D721Med (cell line): ENCODE measurements at places on chromosomes 2 and 18.
A peak's percentile ranks its signal among the peaks of the same experiment; 100 is the strongest.

- DNase-seq = no peak
Observed at GRCh38 chr18:50560681-50561629, 1.1 kb downstream of the MAPK4 start.

- DNase-seq = peak; percentile 68
Observed at GRCh38 chr2:119476301-119477112, 44.9 kb downstream of the TMEM37 start.

DNA sequence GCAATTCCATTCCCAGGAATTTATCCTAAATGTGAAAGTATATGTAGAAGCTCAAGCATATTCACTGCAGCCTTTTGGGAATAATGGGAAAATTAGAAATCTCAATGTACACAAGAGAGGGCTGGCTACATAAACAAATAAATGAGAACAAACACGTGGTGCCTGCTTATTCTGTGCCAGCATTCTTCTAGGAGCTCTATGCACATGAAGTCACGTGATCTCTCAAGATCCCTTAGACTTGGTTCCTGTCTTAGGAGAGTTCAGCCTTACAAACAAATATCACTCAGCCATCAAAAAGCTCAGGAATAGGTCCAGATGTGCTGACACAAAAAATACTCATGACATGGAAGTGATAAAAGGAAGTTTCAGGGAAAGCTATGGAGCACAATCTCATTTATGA is 92.9 kb upstream of the SP3 start:
- DNase-seq = no peak

GRCh38 chr2:108920686-108921085 is 68.3 kb downstream of the EDAR start:
- DNase-seq = no peak

DNA sequence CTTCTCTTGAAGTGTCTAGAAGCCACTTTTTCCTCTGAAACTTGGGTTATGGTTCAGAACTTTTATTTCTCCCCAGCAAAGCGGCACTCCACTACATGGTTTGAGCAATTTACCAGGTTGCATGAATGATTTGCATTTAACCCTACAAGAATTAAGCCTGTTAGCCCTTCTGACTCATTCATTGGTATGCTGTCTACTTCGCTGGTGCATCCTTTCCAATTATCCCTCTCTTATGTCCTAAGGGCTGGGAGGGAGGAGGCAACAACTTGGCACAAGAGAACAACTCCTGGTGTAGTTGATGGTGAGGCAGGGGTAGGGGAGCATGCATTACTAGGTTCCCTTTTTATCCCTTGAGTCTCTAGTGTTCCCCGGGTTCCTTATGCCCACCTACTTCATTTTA is 293.4 kb upstream of the MEX3C start:
- no peak for DNase-seq

DNA sequence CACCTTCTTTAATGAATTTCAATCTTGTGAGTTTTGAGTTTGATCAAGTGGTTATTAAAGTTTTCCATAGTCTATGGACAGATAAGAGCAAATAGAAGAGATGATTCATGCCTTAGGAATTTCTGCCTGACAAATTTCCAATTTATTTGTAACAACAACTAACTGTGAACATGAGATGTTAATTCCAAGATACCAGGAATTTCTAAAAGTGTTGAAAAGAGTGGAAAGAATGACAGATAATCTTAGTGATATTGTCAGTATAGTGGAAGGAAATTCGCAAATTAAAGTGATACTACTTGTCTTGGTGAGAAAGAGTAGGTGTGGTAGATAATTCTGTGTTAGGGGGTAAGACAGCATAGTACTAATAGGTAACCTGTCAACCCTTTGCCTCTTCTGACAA is 82.4 kb downstream of the AGPS start:
- DNase-seq = no peak

GRCh38 chr18:74633652-74634352 is 36.1 kb downstream of the ZNF407 start:
- no peak for DNase-seq

DNA sequence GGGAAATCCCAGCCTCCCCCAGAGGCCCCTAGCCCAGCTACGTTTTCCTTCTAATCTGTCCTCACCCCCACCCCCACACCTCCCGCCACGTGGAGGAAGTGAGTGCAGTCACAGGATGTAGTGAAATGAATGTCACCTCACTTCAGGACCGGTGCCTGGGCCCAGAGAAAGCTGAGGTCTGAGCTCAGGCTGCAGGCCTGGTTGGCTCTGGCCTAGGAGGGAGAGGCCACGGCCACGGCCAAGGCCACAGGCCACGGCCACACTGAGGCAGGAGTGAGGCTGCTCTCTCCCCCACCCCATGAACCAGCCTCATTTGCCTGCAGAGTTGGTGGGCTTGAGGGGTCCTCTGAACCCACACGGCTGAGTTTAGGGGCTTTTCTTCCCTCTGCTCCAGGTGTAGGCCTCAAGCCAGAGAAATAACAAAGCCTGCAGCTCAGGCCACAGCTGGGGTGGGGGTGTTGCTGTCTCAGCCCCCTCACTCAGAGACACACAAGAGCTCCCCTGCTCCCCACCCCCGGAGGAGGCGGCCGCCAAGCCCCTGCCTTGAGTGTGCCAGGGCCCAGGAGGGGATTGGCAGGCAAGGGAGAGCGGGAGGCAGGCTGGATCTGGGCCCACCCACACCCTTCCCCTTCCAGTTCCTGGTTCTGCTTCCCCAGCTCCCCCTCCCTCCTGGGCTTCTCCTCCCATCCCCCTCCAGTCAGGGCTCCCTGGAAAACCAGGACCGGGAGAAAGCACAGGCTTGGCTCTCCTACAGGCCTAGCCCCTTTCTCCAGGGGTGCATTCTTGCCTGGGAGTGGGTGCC is 27.0 kb downstream of the DNMT3A start:
- no peak for DNase-seq

DNA sequence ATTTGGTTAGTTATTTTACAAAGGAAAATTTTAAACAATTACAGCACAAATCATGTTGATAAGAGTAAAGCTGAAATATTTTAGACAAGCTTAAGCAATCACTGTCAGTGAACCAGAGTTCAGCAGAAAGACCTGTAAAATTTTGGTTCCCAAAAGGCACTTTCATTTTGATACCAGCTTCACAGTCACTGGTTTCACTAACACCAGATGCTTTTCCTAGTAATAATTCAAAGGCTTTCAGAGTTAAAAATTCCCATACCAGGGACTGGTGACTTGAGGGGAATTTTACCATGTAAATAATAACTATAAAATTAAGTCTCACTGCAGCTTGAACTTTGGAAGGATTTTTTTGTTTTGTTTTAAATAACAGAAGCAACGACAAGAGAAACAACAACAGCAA is 102.3 kb upstream of the CD302 start:
- DNase-seq = no peak

DNA sequence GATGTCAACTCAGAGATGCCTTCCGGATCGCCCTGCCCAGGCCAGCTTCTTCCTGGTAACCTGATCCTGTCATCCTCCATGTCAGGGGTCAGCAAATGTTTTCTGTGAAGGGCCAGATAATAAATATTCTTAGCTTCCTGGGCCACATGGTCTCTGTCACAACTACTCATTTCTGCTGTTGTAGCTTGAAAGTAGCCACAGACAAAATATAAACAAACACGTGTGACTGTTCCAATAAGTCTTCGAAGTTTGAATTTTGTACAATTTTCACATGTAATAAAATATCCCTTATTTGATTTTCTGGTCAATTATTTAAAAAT is 35.8 kb downstream of the ANXA4 start:
- DNase-seq = no peak

DNA sequence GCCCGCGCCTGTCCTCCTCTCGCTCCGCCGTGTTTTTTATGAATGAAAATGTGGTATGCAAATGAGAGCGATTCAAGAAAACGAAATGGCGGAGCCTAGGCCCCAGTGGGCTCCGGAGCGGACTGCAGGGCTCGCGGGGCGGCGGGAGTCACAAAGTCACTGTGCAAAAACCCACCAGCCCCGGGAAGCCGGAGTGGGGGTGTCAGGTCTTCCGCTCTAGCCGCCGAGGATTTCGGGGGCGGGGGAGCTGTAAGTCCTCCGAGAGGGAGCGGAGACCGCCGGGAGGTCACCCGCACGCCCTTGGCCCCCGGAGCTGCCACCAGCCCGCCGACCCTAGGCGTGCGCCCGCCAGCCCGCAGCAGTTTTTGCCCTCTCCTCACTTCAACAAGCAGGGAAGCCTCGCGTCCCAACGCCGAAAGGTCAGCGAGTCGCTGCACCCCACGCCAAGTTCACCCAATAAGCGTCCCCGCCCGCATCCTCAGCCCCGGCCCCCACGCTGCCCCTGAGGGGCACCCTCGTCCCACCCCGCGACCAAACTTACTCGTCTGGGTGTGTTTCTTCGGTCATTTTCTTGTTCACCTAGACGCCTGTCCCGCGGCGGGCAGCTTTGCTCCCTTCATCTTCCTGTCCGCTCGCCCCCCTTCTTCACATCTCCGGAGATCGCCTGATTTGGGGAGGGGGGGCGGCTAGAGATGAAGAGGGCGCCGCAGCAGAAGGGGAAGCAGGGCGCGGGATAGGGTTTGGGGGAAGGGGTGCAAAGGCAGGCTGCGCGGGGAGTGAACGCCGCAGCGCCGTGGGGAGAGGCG is 775 bp downstream of the SPRED2 start:
- no peak for DNase-seq

GRCh38 chr2:124867247-124867646 is 842.2 kb downstream of the CNTNAP5 start:
- DNase-seq = no peak

DNA sequence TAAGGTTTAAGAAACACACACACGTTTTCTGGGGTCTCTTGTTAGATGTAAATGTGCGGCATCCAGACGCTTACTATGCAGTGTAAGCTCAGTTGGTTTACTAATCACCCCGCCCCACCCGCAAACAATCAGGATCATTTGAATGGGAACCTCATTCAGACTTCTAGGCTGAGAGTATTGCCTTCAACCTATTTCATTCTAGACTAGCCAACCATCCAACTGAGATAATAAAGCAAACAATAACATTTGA is 1.3 kb upstream of the FIGN start:
- DNase-seq = no peak

DNA sequence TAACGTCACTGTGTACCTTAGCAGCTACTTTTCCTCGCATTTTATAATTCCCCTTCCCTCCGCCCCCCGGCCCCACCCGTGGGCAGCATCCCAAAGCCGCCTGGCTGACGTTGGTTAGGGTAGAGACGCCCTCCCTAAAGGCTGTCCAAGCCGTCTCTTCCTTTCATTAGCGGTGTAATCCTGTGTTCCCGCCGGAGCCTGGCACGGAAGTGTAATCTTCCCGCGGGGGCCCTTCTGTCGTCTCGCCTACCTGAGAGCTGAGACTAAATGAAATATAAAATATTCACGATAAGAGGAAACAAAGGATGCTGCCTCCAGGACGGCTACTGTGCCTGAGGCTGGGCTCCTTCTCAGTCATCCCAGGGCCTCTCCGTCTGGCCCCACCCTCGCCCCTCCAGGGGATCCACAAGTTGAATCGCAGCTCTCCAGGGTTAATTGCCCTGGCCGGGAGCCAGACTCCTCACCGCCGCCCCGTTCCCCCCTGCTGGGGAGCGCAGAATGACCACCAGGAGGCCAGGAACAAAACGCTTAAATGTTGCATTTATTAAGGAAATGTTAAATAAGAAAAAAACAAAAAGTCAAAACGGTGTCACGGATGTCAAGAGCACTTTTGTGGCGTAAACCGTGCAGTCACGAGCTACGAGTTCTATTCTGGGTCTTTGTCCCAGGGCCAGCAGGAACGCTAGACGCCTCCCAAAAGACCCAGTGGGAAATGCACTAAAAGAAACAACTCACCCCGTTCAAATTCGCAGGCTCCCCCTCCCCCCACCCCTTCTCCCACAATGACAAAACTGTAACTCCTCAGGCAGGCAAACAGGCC is 1.5 kb downstream of the RPRM start:
- no peak for DNase-seq

DNA sequence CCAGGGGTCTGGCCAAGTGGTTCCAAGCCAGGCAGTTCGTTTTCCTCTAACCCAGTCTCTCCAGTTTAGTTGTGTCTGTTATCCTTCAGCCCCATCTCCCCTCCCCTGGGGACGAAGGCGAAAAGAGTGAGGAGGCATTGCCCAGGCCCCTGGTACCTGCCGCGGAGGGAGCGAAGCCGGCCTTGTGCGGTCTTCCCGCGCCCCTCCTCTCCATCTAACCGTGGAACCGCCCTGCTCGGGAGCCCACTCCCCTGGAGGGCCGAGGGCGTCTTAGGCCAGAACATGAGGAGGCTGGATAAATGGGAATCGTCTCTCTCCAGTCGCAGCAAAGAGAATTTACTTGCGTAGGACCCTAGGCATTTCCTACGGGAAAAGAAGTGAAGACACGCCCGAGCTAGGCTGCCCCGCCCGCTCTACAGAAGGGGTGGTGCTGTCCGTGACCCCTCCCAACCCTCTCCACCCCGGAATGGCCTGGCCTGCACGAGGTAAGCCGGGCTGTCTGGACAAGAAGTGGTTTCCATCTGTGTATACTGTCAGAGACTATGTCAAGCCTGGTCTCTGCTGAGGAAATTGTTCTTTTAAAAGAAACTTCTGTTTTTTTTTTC is 156.2 kb downstream of the MIB1 start:
- no peak for DNase-seq

- DNase-seq = no peak
Observed at GRCh38 chr2:32242331-32242730, 22.4 kb downstream of the NLRC4 start.

GRCh38 chr18:24214144-24214543 is 75.3 kb downstream of the CABYR start:
- DNase-seq = no peak

DNA sequence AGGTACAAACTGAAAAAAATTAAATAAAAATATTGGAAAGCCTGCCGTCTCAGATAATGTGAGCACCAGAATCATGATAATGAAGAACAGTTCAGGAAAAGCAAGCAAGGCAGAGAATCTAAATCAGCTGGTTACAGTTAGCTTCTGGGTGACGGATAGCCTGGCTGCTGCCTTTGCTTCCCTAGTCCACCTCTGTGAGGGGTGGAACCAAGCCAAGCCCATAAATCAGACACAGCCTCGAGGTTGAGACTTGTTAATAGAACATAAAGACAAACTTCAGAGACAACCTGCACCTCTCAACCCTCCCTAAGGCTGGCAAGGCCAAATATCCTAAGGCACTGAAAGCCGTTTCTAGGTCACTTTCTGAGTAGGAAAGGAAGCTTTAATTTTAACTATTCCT is 334.7 kb upstream of the SLC39A10 start:
- no peak for DNase-seq

DNA sequence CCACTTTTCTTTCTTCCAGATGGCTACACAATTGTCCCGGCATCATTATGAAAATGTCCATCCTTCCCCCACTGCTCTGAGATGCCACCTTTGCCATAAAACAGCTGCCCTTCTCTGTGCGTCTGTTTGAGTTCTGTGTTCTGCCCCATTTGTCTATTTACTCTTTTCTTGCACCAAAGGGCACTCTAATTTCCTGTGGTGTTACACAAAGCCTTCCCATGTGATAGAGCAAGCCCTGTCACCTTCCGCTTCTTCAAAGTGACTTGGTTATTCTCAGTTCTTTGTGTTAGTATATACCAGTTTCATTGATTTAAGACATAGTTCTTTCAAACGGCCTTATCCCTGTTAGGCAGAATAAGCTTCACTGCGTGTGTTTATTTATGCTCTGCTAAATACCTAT is 84.1 kb downstream of the FBXO15 start:
- DNase-seq = no peak

DNA sequence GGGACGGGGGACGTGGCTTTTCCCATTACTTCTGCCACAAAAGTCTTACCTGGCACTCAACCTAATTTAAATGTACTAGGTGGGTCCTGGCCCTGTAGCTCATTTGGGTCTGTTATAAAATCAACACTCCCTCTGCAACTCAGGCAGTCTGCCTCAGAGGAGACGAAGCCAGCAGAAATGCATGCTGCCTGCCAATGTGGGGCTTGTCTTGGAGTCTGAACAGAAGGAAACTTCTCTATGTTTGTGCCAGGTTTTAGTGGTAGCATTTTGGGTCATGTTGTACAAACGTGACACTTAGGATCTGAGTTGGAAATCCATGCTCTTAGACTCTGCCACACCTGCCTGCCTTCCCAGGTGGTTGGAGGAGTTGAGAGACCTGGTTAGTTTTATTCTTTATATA is 292.5 kb upstream of the FAM98A start:
- no peak for DNase-seq
